SK-N-MC (cell line): ENCODE measurements at places on chromosomes 1 and 21.

GRCh38 chr1:37726751-37727585 is 34.7 kb downstream of the CDCA8 start:
- DNase-seq, result no peak

DNA sequence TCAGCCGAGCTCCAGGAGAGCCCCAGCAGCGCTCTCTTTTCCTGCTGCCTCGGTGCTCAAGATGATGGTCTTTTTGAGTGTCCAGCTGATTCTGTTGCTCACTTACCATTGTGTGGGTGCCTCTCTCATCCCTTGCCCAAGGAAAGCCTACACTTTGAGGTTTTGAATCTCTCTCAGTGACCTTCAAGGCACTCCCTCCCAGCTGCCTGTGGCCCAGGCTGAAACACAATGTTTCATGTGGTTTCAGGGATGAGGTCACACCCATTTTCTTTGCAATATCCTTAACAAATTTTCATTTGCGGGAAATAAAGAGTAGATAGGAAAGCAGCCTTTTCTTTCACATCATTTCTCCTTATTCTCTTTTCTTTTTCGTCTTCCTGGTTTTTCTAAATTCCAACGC is 12.6 kb upstream of the MRPS14 start:
- DNase-seq, result no peak

GRCh38 chr1:7409278-7409677 is 361.8 kb upstream of the VAMP3 start:
- no peak for DNase-seq

DNA sequence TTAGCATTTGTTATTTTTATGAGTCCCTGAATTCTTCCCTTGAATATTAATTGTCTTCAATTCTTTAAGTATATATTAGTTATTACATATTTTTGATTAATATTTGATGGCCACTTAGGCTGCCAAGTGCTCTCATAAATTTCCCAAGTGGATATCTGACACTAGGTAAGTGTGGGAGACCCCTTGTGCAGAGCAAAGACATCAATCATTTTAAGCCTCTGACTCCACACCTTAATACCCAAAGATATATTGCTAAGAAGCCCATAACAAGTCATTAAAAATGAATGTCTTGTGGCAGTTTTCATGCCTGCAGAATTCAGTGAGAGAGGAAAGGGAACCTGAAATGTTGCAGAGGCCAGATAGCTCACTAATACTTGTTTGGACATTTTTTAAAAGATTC is 58.4 kb upstream of the PROX1 start:
- DNase-seq, result no peak

- no peak for DNase-seq
Measured at GRCh38 chr1:151825751-151826660, 5.6 kb downstream of the RORC start.
